ENCODE measurements at places on chromosomes 4 and X. TPM values are rescaled to one million over a fixed set of nuclear protein-coding genes. Genes with fewer than 3 reads are reported as not detected.
A peak's percentile ranks its signal among the peaks of the same experiment; 100 is the strongest.

Gene HS3ST1
- polyA plus RNA-seq = 0.10 TPM

Gene FAM9C
- polyA plus RNA-seq = 0.40 TPM

Gene NEUROG2
- not detected for polyA plus RNA-seq

Gene SH3D19
- 41.7 TPM for polyA plus RNA-seq

Gene ARHGEF6
- 37.0 TPM for polyA plus RNA-seq

Gene RELL1
- polyA plus RNA-seq = 11.7 TPM

Gene TBX22
- polyA plus RNA-seq = not detected

Gene GAGE1
- not detected for polyA plus RNA-seq

Gene MOSPD2
- polyA plus RNA-seq = 10.1 TPM

GRCh38 chrX:22135171-22135711 is 103.1 kb downstream of the PHEX start:
- peak; percentile 14 for DNase-seq

- no peak for DNase-seq
These were observed 456.2 kb downstream of the FAT4 start for GRCh38 chr4:125770814-125771398.

DNA sequence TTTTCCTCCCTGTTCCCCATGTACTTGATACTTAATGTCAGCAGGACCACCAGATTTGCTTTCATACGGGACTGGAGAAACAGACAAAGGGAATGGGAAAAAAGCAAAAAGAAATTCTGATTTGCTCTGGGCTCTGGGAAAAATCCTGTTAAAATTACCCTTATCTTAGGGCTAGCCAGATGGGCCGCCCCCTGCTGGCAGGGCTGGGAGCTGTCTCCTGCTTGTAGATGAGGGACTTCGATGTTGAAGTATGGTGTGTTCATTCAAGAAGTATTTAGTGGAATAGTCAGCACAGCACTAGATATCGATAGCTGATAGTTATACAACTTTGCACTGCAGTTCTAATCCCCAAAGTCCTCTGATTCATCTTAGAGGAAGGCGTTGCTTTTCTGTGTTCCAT is 45.8 kb downstream of the BCORL1 start:
- no peak for DNase-seq

DNA sequence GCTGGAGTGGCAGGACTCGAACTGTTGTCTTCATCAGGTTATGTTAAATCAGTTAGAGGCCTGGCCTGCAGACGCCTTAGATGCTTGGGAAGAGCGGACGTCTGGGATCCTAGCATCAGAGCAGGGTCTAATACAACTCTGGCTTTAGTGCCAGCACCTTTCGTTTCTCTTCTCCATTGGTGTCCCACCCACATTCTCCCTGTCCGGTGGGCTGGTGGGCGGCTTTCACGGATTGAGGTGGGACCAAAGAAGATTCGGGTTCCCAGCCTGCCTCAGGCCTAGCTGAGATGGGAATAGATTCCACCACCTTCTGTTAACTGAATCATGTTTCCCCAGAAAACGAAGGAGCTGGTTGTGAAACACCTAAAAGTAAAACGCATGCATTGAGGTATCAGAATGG is 939 bp downstream of the PDK3 start:
- no peak for DNase-seq

- DNase-seq = no peak
These were observed 133.8 kb upstream of the UBQLN2 start for GRCh38 chrX:56429581-56429980.

GRCh38 chr4:25837107-25837506 is 25.7 kb downstream of the SEL1L3 start:
- DNase-seq = no peak

DNA sequence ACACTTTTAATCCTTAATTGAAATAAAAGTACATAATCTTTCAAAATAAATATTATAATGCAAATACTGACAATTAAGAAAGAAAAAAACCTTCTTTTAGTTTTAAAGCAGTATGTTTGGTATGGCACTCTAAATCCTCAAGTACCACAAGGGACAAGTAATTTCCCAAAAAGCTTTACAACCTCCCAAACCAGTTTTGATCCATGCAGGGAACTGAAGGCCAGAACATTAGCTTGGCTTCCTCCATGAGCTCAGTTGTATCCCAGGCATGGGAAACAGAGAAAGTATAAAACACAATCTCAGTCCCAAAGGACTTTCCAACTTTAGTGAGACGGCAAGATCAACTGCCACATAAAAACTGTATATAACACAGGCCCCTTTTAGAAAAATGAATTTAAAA is 82.2 kb downstream of the ZNF330 start:
- DNase-seq = peak; percentile 15

DNA sequence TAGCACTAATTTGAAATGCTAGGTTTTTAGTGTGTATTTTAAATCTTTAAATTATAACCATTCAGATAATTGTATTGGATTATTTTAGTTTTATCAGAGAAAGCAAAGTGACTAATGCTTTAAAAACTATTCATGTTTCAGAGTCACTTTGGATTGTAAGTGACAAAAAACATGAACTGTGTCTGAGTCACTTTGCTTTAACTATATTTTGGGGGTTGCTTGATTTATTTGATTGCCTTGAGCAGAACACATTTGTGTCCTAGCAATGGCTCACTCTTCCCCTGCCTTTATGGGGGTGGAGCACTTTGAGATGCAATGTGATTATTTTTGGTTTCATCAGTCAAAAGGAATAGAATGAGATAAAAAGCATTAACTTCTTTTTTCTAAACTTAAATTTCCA is 188.4 kb upstream of the ARX start:
- no peak for DNase-seq

GRCh38 chr4:169840554-169840953 is 82.8 kb upstream of the HPF1 start:
- no peak for DNase-seq

DNA sequence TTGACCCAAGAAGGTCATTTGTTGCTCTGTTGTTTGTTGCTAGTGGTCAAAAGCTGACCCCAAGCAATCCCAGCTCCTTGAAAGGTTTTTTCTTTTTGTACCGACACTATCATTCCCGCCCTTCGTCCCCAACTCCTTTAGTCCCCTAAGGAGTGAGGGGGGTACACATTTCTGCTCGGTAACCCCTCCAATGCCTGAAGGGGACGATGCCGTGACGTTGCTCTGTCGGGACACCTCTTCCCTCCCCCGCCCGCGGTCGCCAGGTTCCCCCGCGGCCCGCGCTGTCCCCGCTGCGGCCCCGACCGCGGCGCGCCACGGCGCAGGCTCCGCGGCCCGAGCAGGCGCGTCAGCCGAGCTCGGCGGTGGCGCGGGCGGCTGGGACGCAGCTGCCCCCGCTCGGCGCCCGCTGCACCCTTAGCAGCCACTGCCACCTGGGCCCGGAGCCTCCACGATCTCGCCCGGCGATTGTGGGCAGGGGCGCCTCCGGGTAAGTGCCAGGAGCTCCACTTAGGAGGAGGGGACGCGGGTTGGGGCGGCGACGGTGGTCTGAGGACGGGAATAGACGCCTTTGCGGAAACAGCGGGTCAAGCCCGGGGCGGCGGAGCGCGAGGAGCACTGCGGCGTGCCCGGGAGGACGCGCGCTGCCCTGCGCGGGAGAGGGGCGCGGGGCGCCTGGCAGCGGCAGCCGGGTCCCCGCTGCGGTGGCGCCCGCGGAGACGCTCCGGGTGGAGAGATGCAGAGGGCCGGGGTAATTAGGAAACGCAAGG is at the start of gene GLRB:
GLRB (plus strand) TSS at position 340 of the 767 bp plus-strand sequence. CDS start 1,875 bp downstream, outside the sequence.
- peak; percentile 53 for DNase-seq

GRCh38 chr4:76736414-76736813 is 161.5 kb downstream of the SOWAHB start:
- peak; percentile 64 for DNase-seq

- DNase-seq = no peak
These were observed 235.5 kb upstream of the ACTRT1 start for GRCh38 chrX:128287693-128288092.

GRCh38 chrX:134886002-134886596 is 104.7 kb upstream of the SMIM10 start:
- no peak for DNase-seq

GRCh38 chrX:19849464-19850080 is 37.8 kb downstream of the SH3KBP1 start:
- no peak for DNase-seq

GRCh38 chrX:46407753-46408130 is 137.5 kb downstream of the ZNF674 start:
- DNase-seq = no peak

DNA sequence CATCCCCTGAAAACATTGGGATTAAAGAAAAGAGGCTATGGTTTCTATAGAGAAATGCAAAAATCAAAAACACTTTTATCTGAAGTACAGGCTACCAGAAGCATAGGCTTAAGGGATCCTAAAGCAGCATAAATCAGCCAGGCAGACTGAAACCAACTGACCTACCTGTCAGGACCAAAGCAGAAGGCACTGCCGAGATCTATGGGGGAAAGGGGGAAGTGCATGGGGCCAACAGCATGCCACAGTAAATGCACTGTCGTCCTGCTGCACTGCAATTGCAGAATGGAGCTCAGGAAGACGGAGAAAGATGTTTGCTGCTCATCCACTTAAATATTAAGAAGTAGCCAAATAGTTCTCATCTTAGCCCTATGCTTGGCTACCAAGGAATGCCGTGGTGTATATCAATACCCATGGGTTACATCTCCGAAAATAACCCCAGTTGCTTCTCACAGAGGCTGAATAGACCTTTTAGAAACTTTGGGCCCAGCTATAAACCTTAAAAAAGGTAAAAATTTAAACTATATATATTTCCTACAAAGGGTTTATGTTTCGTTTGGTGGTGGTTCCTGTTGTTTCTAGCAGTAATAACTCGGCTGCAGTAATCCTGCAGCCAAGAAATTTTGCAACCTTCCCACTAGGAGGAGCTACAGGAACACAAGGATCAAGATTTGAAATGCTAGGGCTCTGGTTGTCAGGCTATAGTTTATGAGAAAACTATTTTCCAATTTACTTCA is 312.2 kb upstream of the DIAPH2 start:
- peak; percentile 75 for DNase-seq

GRCh38 chrX:8845469-8845868 is 44.3 kb upstream of the FAM9A start:
- peak; percentile 25 for DNase-seq

- peak; percentile 21 for DNase-seq
These were observed 37.7 kb downstream of the MTTP start for GRCh38 chr4:99612281-99612680.

DNA sequence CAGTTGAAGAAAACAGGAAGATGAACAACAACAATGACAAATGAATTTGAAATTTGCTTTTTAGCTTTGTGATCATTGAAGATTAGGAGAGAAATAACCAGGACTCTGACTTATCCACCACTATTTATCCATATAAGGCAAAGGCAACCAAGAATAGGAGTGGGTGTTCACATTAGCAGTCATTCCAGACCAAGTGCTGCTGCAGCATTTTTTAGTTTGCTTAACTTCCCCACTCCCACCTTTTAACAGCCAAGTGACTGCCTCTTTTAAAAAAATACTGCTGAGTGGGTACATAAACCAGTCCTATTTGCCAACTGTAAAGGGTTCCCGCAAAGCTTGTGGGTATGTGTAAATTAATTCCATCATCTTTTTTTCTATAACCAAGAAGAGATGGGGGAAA is 230.9 kb downstream of the IQCM start:
- no peak for DNase-seq

- DNase-seq = no peak
These were observed 177.1 kb downstream of the SPANXN3 start for GRCh38 chrX:143340190-143340589.

DNA sequence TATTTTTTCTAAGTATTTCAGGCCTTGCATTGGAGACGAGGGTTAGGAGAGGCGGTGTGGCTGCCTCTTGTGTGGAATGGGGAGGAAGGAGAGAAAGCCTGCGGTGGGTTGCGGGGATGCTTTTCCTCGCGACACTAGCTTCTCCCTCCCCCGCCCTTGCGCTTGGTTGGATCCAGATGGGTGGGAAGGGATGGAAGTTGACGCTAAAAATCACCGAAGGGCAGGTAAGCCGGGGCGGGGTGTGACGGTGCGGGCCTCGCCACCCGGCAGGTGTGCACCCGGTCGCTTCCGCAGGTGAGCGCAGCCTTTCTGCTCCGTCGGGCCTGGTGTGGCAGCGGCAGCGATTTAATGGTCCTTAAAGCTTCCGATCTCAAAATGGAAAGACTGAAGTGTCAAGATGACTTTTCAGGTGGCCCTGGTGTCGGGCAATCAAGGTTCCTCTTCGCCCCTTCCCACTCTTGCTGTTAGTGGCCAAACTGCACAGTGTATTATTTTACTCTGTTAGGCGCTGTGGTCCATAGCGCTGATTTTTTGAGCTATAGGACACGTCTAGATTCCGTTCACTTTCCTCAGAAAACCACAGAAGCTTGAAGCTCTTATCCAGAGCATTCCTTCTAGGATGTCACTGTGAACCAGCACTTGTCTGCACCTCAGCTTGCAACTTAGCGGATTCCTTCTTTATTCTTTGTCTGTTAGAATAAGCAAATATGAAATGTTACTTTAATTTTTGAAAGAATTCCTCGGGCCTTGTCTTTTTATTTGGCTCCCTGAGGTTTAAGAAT is 765 bp downstream of the ENOPH1 start:
- no peak for DNase-seq

- peak; percentile 42 for DNase-seq
These were observed 97.9 kb downstream of the NR3C2 start for GRCh38 chr4:148344352-148344751.

DNA sequence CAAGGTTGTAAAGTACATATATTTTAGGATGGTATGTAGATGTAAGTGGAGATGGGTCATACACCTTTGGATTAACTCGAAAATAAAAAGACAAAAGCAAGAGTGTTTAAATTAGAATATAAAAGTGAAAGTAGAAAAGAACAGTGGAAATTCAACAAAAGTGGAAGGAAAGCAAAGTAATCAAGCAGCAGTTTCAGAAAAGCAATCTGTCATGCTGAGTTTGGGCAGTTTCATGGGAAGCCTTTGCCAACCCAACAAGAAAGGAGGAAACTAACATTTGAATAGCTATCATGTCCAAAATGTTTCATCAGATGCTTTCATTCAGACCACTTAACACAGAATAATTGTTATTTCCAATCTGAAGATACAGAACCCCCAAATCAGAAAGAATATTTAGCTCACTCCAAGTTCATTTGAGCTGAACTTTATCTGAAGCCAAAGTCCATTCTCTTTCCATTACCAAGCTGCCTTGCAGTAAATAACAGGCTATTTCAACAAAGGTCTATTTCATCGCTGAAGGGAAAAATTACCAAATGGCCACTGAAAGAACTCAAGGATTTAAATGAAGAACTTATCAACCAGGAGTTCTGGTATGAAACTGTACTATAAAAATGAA is 1.8 kb upstream of the EXOSC9 start:
- no peak for DNase-seq

- no peak for DNase-seq
These were observed 8.3 kb upstream of the AGA start for GRCh38 chr4:177450426-177451107.
